ENCODE measurements at places on chromosomes 6 and 20. TPM values are rescaled to one million over a fixed set of nuclear protein-coding genes. Genes with fewer than 3 reads are reported as not detected.

RNF39 gene
- not detected for total RNA-seq

DNA sequence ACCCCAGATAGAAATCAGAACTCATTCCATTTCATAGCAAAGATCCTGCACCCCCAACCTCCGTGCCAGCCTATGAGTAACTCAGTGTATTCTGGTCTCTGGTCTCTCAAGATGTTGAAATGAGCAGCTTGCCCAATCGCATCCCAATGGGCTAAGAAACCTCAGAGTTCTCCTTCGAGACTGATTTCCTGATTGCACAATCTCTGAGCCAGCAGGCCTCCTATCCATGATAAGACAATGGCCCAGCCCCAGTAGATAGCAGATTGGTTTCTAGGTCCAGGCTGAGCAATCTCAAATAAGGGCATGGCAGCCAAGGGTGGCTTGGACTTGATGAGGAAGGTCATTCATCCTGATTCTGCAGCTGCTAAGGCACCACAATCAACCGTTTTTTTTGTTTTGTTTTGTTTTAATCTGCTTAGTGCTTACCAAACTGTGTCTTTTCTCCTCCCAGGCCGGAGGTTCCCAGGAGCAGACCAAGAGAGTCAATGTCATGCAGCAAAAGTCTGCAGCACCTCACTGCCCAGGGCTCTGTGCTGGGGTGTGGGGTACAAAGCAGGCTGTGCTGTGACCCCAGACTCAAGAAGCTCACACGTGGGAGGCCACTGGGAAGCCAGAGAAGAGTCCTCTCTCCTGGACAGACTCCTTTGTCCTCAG lies 125.1 kb upstream of the NXT1 start:
- H3K4me3 ChIP-seq, result no peak overlapping the region
- H3K27ac ChIP-seq, result no peak overlapping the region
- no peaks in the 10 kb centered on the region for H3K27me3 ChIP-seq
- no peaks in the 10 kb centered on the region for H3K36me3 ChIP-seq
- H3K4me1 ChIP-seq, result no peaks in the 10 kb centered on the region

RPP21 gene
- 41.5 TPM for total RNA-seq

CHRNA4 gene
- total RNA-seq, result not detected

BTN1A1 gene
- total RNA-seq, result not detected

DNA sequence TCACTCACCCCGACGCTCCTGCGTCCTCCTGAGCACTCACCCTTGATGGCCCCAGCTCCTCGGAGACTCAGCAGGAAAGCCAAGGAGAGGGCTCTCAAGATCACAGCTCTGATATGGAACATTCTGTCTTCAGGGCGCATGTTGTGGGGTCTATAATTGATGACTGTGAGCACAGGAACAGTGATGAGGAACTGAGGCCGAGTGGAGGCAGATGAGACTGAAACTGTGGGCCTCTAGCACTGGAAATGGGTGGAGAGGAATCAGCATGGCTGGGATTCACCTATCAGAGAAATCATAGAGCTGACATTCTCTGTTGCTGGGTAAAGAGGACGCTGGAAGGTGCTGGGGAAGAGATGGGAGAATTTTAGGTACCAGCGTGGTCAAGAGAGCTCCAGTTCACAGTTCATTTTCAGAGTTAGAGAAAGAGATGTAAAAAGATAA lies at the start of gene HLA-DPA1:
TSS of gene HLA-DPA1 (minus strand) at position 219 of the 441 bp plus-strand sequence.
- H3K27me3 ChIP-seq, result no peaks in the 10 kb centered on the region
- peaks cover 3% of the 10 kb centered on the region for H3K36me3 ChIP-seq
- H3K4me1 ChIP-seq, result peaks cover 42% of the 10 kb centered on the region
- peak within 1 kb of the TSS; percentile 73 for H3K4me3 ChIP-seq
- DNase-seq, result peak; percentile 70

DNA sequence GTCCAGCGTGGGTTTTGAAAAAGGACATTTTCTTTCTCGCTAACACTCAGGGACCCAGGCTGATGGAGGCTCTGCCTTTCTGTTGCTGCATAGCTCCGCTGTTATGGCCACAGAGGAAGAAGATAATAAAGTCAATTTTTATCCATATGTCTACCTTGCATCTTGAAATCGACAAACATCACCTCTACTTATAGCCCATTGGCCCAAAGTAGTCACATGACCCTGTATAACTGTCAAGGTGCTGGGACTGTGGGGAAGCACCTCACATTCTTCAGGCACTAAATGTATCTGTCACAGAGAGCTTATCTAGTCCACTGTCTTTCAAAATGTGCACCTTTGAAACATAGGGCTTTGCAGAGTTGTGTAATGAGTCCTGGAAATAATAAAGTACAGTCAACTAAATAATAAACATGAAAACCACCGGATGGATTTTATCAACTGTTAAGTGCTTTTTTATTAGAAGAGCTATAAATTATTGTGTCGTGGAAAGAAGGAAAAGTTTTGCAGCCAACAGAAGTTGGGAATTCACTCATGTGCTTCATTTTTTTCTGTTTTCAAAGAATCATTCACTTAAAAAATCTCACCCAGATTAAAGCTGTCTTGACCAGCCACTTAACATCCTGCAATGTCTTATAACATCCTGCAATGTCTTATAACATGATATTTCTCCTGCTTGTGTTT lies 47.7 kb upstream of the RCAN2 start:
- H3K27ac ChIP-seq, result no peak overlapping the region
- no peak overlapping the region for H3K4me3 ChIP-seq
- H3K4me1 ChIP-seq, result no peaks in the 10 kb centered on the region
- no peaks in the 10 kb centered on the region for H3K36me3 ChIP-seq

SPATS1 gene
- not detected for total RNA-seq

DNA sequence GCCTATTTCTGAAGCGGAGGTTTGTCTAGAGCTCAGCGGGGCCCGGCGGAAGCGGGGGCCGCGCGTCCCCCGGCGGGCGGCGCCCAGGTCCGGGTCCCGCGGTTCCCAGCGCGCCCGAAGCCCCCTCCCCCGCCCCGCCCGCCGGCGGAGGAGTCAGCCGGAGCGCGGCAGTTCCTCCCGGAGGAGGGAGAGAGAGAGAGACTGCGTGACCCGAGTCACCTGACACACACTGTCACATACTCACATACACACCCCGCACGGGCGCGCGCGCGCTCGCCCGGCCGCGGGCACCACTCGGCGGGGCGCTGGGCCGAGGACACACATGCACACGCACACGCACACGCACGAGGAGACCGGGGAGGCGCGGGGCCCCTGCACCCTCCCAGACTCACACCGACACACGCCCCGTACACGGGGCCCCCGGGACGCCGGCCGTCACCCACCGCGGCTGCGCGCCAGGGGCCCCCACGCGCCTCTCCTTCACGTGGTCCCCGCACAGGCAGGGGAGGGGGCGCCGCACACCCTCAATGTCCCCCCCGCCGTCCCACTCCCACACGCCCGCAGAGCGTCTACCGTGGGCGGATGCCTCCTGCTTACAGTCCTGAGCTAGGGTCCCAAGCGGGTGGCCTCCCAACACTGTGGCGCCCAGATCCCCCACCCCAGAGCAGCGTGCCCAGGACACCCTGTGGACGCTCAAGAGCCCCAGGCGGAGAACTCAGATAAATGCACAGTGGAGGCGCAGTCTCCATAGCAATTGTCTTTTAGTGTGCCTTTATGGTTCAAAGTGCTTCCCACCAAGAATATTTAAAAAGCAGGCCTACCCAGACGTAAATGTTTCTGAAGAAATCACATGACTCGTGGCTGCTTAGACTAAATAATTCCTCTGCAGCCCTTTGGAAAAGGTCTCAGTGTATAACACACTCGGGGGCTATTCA lies at the start of gene RRAGD:
TSS of gene RRAGD (minus strand) at position 203 of the 935 bp plus-strand sequence. CDS start 280 bp downstream, outside the sequence.
- H3K27ac ChIP-seq, result peak within 1 kb of the TSS; percentile 15
- H3K27me3 ChIP-seq, result peaks cover 4% of the 10 kb centered on the region
- H3K36me3 ChIP-seq, result no peaks in the 10 kb centered on the region
- H3K4me3 ChIP-seq, result peak within 1 kb of the TSS; percentile 68

- no peaks in the 10 kb centered on the region for H3K4me1 ChIP-seq
- no peak for DNase-seq
- H3K27ac ChIP-seq, result no peak overlapping the region
- H3K4me3 ChIP-seq, result no peak overlapping the region
- no peaks in the 10 kb centered on the region for H3K36me3 ChIP-seq
These were observed 146.5 kb upstream of the COL21A1 start for GRCh38 chr6:56393615-56394612.

- H3K27ac ChIP-seq, result no peak overlapping the region
- DNase-seq, result no peak
- H3K27me3 ChIP-seq, result no peaks in the 10 kb centered on the region
- no peak overlapping the region for H3K4me3 ChIP-seq
- no peaks in the 10 kb centered on the region for H3K36me3 ChIP-seq
These were observed 54.6 kb upstream of the RNF217 start for GRCh38 chr6:124907596-124907995.

- H3K27ac ChIP-seq, result no peak overlapping the region
- no peak for DNase-seq
- H3K36me3 ChIP-seq, result no peaks in the 10 kb centered on the region
- H3K4me3 ChIP-seq, result no peak overlapping the region
These were observed 17.1 kb downstream of the RANBP9 start for GRCh38 chr6:13694562-13694961.

- no peak overlapping the region for H3K27ac ChIP-seq
- H3K4me3 ChIP-seq, result no peak overlapping the region
- no peaks in the 10 kb centered on the region for H3K36me3 ChIP-seq
- DNase-seq, result no peak
- no peaks in the 10 kb centered on the region for H3K27me3 ChIP-seq
These were observed 28.0 kb downstream of the RRBP1 start for GRCh38 chr20:17653835-17654648.

DNA sequence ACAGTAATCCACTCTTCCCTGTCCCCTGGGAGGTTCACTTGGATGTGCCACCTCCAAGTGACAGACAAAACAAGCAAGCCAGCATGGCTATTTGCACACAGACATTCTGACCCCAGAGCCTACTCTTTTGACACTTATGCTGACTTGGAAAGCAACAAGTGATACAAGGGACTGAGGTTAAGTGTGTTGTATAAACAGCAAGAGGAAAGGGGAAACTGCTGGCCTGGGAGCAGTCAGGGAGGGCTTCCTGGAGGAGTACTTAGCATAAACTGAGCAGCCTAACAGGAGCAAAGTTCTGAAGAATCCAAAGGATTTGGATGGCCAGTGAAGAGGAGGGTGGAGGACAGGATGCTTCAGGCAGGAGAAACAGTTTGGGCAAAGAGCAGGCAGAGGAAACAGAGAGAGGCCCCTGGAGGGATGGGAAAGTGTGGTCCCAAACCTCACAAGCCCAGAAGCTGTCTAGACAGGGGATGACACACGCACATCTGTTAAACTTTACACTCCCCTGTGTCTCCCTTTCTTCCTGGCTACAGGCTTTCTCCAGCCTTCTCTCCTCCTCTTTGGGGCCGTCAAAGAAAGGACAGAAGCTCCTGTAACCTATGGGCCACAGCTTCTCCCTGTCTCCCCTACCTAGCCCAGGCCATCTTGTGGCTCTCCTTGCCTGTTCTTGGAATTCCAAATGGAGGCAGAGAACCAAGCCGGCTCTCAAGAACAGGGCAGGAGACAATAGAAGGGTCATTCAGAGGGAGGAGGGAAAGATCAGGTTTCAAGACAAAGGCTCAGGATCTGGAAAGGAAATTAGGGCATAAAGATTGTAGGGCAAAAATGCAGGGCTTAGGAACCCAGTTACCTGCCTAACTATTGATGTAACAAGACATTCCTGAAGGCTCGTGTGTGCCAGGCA lies 19.3 kb downstream of the SULF2 start:
- no peak overlapping the region for H3K27ac ChIP-seq
- peaks cover 5% of the 10 kb centered on the region for H3K27me3 ChIP-seq
- no peak for DNase-seq
- H3K4me1 ChIP-seq, result no peaks in the 10 kb centered on the region
- no peaks in the 10 kb centered on the region for H3K36me3 ChIP-seq

Data from CD8-positive, alpha-beta memory T cell (primary cell).